ENCODE measurements at places on chromosomes 1 and 21.

DNA sequence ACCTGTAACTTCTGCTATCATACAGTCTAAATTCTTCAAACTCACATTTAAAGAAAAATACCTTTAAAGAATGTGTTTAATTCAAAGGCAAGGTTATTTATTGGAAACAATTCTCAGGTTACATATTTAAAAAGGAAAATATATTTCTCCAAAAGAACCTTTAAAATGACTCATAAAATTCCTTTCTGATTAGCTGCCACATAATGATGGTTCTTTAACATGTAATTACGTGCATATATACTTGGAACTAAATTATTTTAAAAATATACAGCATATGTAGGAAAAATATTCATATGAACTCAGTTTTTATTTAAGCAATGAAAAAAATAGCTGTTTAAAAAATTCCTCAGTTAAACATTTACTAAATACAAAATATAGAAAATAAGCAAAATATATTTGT lies 173.6 kb downstream of the COP1 start:
- DNase-seq: no peak

GRCh38 chr1:159185121-159185520 lies 13.7 kb downstream of the CADM3 start:
- no peak for DNase-seq

- DNase-seq: no peak
Observed at GRCh38 chr1:241627453-241628259, 12.5 kb downstream of the CHML start.

DNA sequence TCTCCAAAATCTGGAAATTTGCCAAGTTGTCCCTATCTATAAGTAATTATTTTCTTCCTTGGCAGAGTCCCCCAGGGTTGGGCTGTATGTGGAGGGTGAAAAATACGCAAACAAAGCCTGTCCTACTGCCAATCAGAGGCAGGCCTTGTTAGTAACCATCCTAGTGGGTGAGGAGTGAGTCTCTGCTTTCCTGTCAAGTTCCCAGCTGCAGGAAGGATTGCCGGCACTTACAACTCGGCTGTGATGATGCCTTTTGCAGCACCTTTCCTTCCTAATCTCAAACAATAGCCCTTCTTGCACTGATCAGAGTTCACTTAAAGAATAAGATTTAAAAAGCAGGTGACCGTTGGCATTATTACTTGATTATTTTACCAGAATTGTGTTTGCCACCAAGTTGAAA lies 31.3 kb upstream of the FGGY start:
- DNase-seq: no peak

DNA sequence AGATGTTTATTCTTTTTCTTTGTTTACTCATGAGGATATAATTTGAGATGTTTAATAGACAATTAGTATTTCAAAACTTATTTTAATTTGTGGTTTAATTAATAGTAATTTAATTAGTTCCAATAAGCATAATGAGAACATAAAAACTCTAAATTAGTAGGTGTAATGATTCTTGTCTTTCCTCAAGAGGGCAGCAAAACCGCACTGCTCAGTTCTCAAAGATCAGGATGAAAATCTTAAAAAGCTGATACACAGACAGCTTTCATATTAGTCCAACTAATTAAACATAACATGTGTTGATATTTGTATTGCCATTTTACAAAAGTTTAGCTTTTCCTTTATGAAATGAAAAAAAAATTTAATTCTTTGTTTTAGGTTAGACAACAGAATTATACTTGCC lies 106.7 kb upstream of the C21orf91 start:
- no peak for DNase-seq

- DNase-seq: no peak
Observed at GRCh38 chr21:36211660-36212512, 55.3 kb downstream of the DOP1B start.

DNA sequence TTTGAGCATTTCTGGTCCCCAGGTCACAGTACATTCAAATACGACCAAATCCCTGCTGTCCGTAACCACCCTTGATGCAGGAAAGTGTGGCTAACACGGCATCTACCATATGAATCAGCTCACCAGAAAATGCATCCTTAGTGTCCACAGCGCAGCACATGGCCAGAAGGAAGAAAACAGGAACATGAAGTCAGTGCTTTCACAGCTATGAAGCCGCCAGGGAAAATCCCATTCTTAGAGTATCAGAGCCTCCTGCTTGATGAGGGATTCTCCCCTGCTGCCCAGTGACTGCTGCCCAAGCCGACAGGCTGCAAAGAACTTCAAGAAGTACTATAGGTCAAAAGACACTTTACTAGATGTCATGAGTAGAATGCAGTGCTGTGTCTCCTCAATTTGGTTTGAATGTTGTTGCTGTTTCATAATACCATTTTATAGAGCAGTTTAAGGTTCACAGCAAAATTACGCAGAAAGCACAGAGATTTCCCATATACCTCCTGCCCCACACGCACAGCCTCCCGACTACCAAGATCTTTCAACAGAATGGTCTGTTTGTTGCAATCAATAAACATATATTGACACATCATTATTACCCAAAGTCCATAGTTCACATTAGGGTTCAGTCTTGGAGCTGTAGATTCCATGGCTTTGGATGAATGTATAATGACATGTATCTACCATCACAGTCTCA lies 14.5 kb downstream of the TIAM1 start:
- no peak for DNase-seq

GRCh38 chr1:182453631-182454030 lies 3.7 kb downstream of the RGSL1 start:
- no peak for DNase-seq

- no peak for DNase-seq
Observed at GRCh38 chr1:35568975-35569395, 4.1 kb upstream of the TFAP2E start.

- DNase-seq: no peak
Observed at GRCh38 chr1:92577261-92577895, 90.7 kb upstream of the GFI1 start.

DNA sequence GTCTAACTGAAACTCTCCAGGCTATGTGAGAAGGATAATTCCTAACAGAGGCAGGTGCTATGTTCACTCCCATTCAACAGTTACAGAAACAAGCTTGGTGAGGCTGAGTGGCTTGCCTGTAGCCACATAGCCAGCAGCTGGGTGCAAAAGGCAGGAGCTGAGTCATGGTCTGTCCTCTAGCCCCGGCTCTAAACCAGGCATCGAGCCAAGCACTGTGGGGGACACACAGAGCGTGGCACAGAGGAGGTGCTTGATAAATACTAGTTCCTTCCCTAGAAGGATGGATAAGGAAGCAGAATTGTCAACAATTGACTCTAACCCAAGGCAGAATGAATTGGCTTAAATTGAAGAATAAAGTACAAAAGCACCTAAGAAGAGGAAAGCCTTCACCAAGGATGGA lies 10.4 kb upstream of the KCNA2 start:
- no peak for DNase-seq

DNA sequence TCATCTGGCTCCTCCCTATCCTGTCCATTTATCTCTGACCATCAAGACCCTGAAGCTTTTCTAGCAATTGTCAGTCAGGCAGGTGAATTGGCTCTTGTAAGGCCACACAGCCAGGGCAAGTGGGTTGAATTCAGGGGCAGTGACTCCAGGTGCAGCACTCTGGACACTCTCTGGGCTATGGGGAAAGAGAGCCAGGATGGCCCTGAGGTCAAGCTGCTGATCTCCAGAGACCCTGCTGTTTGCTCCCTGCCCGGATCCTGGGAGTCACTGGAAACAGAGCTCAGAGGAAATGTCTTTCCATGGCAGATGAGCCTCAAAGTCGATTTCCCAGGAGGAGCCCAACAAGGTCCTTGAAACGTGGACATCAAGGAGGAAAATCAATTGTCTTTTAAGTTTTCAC lies 184.4 kb downstream of the C1orf94 start:
- DNase-seq: no peak

GRCh38 chr1:7827126-7827955 lies 25.5 kb downstream of the UTS2 start:
- no peak for DNase-seq

GRCh38 chr1:203458078-203458477 lies 17.5 kb upstream of the PRELP start:
- no peak for DNase-seq

DNA sequence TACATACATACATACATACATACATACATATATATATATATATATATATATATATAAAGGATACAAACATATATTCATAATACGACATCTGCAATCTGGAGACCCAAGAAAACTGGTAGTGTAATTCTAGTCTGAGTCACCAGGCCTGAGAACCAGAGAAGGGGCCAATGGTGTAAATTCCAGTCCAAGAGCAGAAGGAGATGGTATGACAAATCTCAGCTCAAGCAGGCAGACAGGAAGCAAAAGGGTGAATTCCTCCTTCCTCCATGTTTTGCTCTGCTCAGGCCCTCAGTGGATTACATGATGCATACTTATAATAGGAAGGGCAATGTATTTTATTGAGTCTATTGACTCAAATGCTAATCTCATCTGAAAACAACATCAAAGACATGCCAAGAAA lies 1060.4 kb upstream of the TMPRSS15 start:
- DNase-seq: no peak

- no peak for DNase-seq
Observed at GRCh38 chr1:224700918-224701531, 84.9 kb downstream of the CNIH3 start.

- no peak for DNase-seq
Observed at GRCh38 chr1:214310777-214311690, 30.1 kb downstream of the SMYD2 start.

- no peak for DNase-seq
Observed at GRCh38 chr1:48571303-48571987, 99.4 kb upstream of the SPATA6 start.

Data from stimulated activated CD4-positive, alpha-beta T cell treated with anti-CD3 and anti-CD28 coated beads, TNF-alpha, amount 100 ng/mL, for 4 hours (primary cell).